Suppressor macrophage (primary cell): ENCODE measurements at places on chromosomes 6 and 20.

- no peak for DNase-seq
Observed at GRCh38 chr6:44051515-44051914, 75.7 kb downstream of the MRPL14 start.

DNA sequence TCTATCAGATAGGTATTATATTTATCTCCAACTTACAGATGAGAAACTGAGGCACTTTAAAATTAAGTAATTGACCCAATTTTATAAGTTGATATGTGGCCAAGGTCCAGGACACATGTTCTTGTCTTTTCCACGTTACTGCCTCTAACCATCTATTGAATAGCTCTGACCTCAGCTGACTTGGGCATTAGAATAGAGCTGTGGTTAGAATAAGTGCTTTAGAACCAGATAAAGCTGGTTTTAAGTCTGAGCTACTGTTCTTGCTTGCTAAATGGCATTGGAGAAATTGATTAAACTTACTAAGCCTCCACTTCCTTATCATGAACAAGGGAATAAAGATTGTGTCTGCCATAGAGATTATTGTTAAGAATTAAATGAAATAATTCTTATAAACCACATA lies 147.8 kb upstream of the DTNBP1 start:
- no peak for DNase-seq

- DNase-seq, result no peak
Observed at GRCh38 chr6:43451348-43451747, 4.0 kb downstream of the DLK2 start.

GRCh38 chr6:24394780-24395437 lies 7.8 kb upstream of the MRS2 start:
- DNase-seq, result peak; percentile 93

- peak; percentile 82 for DNase-seq
Observed at GRCh38 chr20:50987493-50988210, 29.0 kb downstream of the MOCS3 start.

GRCh38 chr6:135728589-135728988 lies 122.9 kb upstream of the PDE7B start:
- no peak for DNase-seq

GRCh38 chr20:61169874-61170273 lies 82.2 kb upstream of the CDH4 start:
- no peak for DNase-seq

- peak; percentile 55 for DNase-seq
Observed at GRCh38 chr6:146950351-146950835, 253.8 kb upstream of the STXBP5 start.

- DNase-seq, result peak; percentile 88
Observed at GRCh38 chr6:137734875-137735182, 132.2 kb upstream of the TNFAIP3 start.

DNA sequence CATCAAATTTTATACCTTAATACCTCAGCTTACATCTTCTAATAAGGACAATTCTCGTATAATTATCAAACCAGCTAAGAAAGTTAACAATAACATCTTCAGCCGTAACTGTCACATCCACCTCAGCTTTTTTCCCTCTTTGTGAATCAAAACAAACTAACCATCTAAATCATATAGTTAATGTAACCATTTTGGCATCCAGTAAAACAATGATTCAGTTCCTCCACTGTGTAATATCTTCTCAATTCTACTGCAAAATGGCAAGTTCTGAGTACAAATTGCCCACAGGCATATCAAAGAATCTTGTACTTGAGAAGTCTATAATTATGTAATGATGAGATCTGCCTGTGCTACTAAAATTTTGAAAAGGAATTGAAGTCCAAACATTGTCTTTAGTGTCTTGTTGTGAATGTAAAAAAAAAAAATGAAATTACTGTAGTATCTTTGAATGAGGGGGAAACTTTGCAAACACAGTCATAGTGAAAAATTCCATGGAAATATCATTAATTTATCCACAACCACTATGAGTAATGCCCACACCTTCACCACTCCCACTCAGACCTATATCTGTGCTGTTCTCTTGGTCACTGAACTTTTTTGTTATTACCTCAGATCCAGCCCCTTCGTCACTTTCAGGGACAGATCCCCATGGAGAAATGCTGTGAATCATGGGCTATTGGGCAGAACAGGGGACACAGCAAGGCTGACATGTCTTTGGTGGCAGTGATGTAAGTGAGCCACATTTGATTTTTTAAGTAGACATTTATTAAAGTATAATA lies 178.6 kb upstream of the RAB32 start:
- DNase-seq, result no peak

DNA sequence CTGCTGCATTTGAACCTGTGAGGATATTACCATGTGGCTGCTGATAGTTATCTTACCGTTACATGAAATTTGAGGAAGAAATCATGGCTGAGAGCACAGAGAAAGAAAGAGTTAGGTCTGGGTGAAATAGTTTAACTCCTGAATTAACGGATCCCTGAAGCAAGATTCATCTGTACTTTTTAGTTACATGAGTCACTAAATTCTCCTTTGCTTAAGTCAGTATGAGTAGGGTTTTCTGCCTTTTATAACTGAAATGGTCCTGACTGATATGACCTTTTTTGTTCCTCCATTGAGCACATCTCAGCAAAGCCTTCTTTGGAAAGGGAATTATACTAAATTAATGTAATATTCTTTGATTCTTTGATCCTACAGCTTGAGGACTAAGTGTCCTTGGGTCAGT lies 333.3 kb upstream of the ZFP64 start:
- no peak for DNase-seq

- peak; percentile 55 for DNase-seq
Observed at GRCh38 chr6:87698547-87699006, 3.5 kb downstream of the AKIRIN2 start.

DNA sequence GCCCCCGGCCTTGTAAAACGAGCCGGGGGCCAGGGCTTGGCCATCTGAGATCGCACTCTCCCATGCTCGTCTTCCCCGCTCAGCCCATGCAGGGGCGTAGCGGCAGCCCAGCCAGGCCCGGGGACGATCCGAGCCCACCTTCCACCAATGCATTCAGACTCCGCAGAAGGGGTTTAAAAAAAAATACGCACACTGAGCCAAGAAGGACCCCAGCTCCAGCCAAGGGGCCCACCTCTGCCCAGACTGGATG lies 320 bp downstream of the GSTA4 start:
- DNase-seq, result peak; percentile 3

GRCh38 chr20:49964964-49965780 lies 17.6 kb upstream of the SNAI1 start:
- DNase-seq, result peak; percentile 62

DNA sequence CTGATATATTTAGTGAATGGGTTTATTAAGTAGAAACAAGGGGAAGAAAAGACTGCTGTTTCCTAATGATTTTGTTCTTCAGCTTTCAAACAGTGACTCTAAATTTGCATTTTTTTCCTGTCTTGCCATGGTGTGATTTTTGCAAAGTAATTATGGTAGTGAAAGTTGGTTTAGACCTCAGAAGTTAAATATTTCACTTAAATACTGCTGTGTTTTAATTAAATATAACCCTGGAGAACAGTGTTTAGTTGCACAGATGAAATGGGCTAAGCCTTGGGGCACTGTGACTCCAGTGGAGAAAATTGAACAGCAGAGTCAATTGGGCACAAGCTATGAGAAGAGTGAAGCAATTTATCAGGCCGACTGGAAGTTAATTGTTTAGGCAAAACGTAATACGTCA lies 111.1 kb upstream of the MCHR2 start:
- DNase-seq, result no peak

GRCh38 chr6:41042226-41043055 lies at the start of gene TSPO2:
Gene TSPO2 (plus strand): TSS chr6:41042467. CDS start chr6:41042986, 519 bp downstream.
- DNase-seq, result no peak

DNA sequence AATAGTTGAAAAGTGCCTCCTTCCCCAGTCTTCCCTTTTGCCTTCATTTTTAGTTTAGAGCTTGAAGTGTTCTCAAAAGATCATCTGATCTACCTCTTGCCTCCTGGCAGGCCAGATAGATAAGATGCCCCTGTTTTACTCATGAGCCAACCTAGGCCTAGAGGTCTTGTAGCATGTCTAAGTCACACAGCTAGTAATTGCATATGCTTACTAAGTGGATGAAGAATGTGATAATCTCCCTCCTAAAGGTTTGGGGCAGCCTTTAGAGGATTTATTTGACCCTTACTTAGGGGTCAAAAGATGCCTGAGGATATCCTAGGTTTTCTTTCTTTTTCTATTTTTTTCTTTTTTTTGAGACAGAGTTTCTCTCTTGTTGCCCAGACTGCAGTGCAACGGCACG lies 2.1 kb downstream of the C6orf141 start:
- no peak for DNase-seq

DNA sequence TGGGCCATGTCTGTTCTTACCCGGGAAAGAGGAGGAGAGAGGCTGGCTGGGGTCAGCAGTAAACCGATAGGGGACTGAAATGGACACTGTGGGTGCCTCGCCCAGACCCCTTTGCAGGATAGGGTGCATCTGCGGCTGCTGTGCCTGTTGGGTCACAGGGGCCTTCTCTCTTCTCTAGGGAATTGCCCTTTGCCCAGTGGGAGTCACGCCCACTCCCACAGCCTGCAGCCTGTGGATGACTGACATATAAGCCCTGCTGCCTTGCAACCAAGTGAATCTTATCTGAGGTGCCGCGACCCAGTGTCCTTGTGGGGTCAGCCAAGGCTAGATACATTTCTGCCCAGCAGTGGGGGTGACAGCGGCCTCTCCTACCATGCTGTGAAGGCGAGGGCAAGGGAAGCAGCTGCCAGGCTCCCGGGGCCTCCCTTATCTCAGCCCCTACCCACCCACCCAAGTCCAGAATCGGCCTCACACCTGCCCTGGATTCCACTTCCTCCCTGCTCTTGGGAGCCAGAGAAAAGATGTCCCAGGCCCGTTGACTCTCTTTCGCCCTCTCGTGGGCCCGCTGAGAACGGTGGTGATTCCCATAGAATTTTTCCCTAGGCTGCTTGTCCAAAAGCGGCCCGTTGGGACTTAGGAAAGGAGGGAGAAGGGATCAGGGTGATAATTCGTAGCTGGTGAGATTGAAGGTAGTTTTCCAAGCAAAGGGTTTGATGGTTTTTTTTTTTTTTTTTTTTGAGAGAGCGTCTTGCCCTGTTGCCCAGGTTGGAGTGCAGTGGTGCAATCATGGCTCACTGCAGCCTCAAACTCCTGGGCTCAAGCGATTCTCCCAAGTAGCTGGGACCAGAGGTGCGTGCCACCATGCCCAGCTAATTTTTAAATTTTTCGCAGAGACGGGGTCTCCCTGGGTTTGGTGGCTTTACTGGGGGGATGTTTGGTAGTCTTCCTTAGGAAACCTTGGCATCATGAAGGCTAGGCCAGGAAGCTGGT lies 76.4 kb upstream of the RNF24 start:
- peak; percentile 69 for DNase-seq

DNA sequence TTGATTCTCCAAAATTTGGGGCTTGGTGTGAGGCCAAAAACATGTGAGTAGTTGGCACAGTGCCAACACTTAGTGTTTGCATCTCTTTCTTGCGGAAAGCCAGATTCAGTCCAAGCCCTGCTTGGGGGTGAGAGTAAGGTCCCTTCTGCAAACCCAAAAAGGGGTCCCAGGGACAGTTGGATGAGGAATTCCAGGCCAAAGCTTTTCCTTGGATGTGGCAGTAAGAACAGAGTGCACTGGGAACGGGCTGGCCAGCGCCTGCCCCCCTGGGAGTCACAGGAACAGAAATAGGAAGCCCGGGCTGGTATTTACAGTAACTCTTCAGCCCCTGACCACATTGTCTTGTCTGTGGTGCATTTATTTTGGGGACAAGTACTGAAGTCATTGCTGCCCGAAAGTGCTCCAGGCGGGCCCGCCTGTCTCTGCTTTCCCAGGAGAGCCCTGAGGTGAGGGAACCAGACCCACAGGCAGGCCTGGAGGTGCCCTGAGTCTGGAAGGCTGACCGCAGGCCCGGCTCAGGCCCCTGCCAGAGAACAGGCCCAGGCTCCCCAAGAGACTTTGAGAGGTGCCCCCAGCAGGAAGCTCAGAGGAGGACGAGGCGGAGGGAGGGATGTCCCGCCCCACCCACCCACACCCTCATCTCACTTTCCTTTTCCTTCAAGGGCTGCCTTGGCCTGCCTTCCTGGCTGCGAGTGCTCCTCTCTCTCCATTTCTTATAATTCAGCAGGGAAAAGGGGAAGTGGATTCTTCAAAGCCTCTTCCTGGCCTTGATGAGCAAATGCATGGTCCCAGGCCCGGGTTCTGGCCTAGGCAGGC lies 218.4 kb downstream of the MAFB start:
- DNase-seq, result peak; percentile 59

DNA sequence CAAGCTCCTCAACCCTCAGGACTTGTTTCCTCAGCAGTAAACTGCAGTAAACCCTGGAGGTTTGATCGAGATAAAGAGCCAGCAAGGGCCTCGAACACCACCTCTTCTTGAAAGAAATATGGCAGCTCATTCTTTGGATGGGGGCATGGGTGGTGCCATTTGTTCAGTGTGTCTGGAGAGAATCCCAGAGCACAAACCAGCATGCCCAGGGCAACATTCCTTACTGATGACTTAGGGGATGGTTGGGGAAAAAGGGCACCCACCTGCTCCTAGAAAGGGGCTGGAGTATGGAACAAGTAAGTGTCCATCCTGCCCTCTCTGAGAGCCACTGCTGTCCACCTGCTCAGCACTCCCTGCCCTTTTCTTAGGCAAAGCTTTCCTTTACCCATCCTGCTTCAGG lies 31.3 kb upstream of the ZFAND3 start:
- no peak for DNase-seq

DNA sequence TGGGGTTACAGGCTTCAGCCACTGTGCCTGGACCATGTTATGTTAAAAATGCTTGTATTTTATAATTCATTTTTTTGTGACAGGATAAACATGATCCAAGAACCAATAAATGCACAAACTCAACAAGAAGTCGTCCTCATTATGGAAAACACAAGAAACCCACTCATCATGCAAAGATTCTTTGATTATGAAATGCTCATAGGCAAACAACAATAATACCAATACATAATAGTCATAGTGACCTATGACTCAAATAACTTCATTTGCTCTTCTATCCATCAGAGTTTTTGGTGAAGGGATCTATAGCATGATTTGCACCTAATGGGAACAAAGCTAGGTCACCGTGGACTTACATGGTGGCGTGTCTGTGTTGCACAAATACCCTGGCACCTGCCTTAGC lies 217.1 kb upstream of the THEMIS start:
- no peak for DNase-seq

GRCh38 chr20:43185901-43186300 lies 3.8 kb downstream of the PTPRT start:
- no peak for DNase-seq

GRCh38 chr20:35767683-35768481 lies 3.9 kb upstream of the PHF20 start:
- DNase-seq, result peak; percentile 88

GRCh38 chr6:134416418-134417154 lies 98.7 kb upstream of the SGK1 start:
- DNase-seq, result peak; percentile 58

DNA sequence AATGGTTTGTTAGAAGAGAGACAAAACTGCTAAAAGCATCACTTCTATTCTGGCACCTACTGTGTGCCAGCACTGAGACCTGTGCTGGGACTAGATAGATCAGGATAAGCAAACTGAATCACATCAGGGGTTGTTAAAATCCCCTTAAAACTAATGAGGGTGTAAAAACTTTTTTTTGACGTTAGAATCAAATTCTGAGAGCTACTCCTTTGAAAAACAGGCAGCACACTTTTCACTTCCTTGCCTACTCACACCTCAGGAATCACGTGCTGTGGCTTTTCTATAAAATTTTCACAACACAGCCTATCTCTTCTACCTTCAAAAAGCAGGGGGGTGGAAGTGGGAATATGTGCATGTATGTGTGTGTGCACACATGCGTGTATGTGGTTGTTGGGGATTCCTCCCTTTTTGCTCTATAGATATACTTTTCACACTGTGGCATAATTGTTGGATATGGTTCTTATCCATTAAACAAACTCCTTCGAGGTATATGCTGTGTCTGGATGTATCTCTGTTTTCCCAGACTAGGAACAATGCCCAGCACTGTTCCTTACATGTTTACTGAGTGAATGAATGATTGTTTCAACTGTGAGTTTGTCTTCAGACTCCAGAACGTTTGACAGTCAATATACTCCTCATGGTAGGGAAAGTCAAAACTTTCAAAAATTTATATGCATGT lies 105.4 kb downstream of the FYN start:
- no peak for DNase-seq
